ENCODE measurements at places on chromosomes 5 and 9. TPM values are rescaled to one million over a fixed set of nuclear protein-coding genes. Genes with fewer than 3 reads are reported as not detected.

DNA sequence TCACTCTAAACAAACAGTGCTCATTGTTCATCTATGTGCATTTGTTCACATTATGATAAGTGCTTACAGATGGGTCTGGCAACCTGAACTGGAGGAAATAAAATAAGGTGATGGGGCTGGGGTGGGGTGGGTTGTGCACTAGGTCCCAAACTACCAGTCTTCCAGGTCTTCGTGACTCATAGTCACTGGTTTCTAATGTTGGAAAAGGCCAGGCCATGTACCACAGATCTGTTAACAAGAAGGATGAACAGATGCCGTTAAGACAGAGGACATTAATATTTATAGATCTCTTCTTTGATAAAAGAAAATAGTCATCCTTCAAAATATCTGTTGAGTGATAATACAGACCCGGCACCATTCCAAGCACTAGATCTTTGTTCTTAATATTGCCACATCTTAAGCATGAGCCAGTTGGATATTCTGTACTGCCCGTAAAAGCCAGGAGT, 71.4 kb upstream of the STARD4 start:
- no peak for DNase-seq

GRCh38 chr5:68435611-68436010, 220.1 kb downstream of the PIK3R1 start:
- no peak for DNase-seq

GRCh38 chr9:114777821-114778609, 27.8 kb downstream of the TNFSF15 start:
- DNase-seq = no peak

GRCh38 chr5:149656576-149657182, 73.4 kb upstream of the PPARGC1B start:
- peak; percentile 26 for DNase-seq

DNA sequence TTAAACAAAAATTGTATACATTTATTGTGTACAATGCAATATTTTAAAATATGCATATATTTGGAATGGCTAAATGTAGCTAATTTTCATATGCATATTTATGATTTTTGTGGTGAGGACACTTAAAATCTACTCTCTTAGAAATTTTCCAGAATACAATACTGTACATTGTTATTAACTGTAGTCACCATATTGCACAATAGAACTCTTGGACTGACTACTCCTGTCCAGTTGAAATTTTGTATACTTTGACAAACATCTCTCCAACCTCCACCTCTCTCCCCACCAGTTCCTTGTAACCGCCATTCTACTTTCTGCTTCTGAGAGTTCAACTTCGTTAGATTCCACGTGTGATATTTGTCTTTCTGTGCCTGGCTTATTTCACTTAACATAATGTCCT, 49.2 kb upstream of the TAF11L2 start:
- DNase-seq = peak; percentile 3

Gene CACNA1B
- total RNA-seq = 0.09 TPM

Gene PCDHGC5
- total RNA-seq = 3.3 TPM

Gene TMC1
- not detected for total RNA-seq

Gene ORM1
- total RNA-seq = not detected

Gene KIF24
- total RNA-seq = 1.4 TPM

Measured in mammary epithelial cell (primary cell).